Spleen (tissue), 13 donors: ENCODE measurements at places on chromosomes 6 and 20.

- DNase-seq: no peak
Measured at GRCh38 chr20:45924391-45925261, 9.9 kb upstream of the PCIF1 start.

DNA sequence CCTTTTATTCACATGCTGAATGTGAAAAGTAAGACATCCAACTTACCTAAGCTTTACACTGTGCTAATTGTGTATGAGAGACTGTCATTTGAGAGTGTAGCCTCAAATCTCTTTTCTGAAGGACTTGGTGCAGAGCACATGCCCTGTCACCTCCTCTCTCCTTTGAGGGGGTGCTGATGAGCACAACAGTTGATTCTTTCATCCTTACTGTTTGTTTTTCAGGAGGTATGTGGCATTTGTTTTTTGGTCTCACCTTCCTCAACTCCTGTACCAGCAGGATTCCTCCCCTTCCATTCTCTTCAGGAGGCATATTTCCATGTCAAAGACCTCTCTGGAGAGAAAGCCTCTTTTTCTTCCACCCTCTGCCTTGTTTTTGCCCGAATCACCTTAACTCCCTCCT, 252.6 kb upstream of the CITED2 start:
- DNase-seq: no peak

DNA sequence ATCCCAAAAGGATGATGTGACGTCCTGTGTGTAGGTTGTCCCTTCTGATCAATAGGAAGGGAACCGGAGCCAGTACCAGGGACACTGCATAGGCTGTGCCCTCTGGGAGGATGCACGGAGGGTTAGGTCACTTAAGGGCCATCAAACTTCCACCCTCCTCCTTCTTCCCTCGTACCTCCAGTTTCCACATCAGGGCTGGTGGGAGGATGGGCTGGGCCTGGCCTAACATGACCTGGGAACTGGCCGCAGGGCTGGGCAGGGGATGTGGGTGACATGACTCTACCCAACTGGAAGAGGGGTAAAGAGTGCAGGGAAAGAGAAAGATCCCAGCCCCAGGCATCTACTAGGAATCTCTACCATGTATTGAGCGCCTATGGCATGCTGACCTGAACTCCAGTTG, 46.2 kb upstream of the MDGA1 start:
- DNase-seq: no peak

GRCh38 chr6:139569566-139569965, 195.1 kb upstream of the CITED2 start:
- no peak for DNase-seq

DNA sequence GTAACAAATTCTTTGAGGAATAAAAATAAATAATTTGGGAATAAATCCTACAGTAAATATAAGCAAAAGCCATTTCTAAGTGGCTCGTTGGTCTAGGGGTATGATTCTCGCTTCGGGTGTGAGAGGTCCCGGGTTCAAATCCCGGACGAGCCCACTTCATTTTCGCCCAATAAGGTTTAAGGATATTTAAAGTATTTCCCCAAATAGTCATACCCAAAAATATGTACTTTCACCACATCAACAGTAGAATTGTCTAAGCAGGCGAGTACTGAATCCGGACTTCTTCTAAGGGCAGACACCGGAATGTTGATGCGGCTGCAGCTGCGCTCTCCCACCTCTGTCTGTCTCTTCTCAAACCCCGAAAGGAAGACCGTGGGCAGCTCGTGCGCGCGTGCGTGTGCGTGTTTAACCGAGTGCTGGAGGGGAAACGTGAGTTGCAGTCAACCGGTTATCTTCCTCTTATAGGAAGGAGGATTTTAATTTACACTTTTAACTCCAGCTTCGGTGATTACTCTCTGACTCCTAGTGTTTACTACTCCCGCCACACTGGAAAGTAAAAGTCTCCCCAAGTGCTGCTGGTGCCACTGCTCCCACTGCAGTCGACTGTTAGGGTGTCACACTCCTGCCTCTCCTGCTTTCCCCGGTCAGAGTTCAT, 155.7 kb upstream of the PRSS16 start:
- DNase-seq: no peak

DNA sequence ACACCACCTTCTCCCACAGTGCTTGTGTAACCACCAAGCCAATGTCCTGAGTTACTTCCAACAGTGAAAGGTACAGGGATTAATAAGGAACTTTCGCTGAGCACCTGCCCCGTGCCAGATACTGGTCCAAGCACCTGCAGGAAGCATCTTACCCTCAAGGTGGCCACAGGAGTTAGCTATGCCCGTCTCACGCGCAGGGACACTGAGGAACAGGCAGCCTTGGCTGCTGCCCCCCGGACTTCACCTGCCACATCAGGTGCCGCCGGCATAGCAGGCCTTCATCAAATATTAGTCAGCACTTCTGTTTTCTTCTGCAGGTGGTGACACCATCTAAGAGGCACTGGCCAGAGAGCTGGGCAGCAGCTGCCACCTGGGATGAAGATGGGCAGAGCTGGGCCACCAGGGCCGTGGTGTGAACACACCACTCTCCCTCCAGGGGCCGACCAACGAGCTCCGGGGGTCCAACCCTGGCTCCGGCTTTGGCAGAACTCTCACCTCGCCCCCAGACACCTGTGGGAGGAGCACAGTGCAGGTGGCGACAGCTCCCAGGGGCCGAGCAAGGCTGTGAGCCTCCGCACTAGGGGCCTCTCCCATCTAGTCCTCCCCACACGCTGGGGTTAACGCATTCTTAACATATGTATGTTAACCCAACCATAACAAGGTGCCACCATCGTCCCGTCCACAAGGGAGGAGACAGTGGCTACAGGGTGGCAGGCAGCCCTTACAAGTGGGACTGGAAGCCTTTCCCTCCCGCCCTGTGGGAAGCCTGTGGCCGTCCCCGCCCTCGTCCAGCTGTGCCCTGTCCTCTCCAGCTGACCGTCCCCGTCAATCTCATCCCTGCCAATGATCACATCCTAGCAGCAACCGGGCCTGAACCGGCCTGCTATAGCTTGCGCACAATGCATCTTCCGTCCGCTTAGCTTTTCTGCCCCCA, 2.9 kb upstream of the PPDPF start:
- peak; percentile 75 for DNase-seq

- DNase-seq: no peak
Measured at GRCh38 chr20:3871550-3872265, 17.5 kb upstream of the PANK2 start.

DNA sequence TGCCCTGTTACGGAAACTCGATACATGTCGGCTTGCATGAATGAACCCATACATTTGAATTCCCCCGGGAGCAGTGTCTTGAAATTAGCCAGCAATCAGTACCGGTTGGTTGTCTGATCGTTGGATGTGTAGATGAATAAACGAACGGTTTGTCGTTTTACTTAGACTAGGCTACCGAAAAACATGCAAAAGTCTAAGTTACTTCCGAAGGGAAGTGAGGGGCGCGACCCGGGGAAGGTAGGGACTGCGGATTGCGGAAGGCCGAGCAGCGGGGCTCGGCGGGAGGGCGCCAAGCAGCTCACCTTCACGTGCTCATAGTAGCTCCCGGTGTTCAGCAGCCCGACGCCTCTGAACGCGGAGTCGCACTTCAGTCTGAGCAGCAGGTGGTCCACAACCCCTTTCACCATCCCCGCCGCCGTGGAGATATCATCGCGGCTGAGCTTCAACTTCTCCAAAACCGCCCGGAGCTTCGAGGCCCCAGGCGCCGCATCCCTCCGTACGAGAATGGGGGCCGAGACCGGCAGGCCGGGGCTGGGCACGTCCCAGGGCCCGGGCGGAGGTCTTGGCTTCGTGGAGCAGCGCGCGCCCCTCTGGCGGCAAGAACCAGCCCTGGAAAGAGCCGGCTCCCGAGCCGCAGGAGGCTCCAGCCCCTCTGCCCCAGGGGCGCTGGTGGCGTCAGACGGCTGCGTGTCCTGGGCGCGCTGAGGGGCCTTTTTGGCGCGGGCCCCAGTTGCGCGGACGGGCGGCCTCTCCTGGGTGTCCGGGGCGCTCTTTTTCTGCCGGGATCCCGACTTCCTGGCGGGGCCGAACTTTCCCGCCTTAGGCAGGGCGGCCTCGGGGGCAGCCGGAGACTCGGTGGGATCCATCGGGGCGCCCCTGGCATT, 632 bp downstream of the CGAS start:
- peak; percentile 92 for DNase-seq

DNA sequence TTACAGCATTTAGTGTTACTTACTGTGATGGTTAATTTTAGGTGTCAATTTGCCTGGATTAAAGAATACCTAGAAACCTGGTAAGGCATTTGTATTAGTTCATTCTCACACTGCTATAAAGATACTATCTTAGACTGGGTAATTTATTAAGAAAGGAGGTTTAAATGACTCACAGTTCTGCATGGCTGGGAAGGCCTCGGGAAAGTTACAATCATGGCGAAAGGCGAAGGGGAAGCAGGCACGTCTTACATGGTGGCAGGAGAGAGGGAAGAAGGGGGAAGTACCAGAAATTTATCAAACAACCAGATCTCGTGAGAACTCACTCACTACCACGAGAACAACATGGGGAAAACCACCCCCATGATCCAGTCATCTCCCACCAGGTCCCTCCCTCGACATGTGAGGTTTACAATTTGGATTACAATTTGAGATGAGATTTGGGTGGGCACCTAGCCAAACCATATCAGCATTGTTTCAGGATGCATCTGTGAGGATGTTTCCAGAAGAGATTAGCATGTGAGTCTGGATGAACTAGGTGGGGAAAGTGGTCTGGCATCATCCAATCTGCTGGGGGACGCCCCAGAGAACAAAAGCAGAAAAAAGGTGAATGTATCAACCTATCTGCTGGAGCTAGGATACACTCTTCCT, 76.8 kb downstream of the MKKS start:
- DNase-seq: no peak

GRCh38 chr6:34674268-34674639, 22.3 kb downstream of the ILRUN start:
- no peak for DNase-seq

- DNase-seq: no peak
Measured at GRCh38 chr6:14466278-14466677, 348.7 kb downstream of the CD83 start.

DNA sequence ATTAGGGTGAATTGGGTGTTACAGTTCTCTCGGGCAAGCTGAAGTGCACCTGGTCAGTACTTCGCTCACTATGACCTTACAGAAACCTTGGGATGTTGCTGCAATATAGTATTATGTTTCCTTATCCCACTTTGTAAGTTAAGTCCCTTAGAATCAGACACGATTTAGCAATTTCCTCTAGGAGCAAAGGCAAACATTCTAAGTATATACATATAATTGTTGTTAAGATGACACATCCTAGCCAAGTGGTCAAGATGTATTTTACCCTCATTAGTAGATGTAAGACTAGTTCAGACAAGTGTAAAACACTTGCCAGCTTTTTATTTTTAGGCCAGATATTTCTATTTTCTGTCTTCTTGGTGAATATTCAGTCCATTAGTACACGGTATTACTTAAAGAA, 31.1 kb upstream of the RGS17 start:
- DNase-seq: no peak

DNA sequence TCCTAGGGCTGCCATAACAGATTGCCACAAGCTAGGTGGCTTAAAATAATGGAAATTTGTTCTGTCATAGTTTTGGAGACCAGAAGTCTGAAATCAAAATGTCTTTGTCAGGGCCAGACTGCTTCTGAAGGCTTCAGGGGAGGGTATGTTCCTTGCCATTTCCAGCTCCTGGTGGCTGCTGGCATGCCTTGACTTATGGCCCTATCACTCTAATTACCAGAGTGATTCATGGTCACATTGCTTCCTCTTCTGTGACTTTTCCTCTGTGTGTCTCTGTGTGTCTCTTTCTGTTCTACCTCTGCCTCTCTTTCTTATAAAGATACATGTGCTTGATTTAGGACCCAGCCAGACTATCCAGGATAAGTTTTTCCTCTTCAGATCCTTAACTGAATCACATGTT, 635.2 kb upstream of the IMPG1 start:
- DNase-seq: no peak

DNA sequence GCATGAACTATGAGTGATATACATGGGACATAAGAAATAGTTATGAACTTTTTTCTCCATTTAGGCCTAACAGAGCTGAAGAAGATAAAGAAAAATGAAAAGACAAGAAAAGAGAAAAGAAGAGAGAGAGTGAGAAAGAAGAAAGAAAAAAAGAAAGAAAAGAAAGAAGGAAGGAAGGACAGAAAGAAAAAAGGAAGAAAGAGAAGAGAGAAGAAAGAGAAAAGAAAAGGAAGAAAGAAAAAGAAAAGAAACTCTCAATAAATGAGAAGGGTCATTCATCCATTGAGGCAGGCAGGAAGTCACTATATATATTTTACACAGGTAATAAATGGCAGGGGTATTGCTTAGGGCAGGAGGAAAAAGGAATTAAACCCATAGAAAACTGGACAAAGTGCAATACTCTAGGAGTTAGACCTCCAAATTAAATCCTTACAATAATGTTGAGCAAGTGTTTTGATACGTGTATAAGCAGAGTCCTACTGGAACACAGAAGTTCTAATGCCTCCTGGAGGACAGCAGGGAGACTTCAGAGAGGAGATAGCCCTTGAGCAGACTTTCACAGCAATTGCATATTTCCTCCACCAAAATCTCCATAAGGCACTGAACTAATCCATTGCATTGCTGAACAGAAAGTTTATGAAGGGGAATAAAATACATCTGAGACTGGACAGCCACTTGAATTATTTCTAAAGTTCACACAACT, 86.4 kb upstream of the TENT5A start:
- DNase-seq: no peak

DNA sequence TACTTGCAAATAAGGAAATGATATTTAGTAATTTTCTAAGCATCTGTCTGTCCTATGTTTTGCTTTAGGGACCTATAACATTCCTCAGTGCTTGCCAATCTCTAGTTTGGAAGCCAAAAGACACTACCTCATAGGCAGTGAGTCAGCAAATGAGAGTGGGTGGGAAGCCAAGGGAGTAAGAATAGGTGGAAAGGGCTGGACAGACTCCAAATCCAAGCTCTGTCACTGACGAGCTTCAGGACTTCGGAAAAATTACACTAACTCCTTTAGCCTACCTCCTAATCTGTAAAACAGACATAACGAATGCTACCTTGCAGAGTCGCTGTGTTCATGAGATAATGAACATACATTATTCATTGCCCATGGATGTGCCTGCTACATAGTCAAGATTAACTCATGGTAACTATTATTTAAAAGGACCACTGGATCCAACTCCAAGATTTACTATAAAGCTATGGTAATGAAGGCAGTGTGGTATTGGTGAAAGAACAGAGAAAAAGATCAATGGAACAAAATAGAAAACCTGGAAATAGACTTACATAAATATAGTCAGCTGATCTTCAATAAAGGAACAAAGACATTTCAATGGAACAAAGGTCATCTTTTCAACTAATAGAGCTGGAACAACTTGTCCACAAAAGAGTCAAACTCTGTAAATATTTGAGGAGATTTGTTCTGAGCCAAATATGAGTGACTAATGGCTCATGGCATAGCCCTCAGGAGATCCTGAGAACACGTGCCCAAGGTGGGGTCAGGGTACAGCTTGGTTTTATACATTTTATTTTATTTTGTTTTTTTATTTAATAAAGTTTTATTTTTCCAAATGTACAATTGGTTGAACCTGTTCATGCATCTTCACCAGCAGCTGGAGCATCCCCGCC, 64.1 kb downstream of the FAM50B start:
- DNase-seq: no peak
